ENCODE measurements at places on chromosomes 1 and 21. TPM values are rescaled to one million over a fixed set of nuclear protein-coding genes. Genes with fewer than 3 reads are reported as not detected.

DNA sequence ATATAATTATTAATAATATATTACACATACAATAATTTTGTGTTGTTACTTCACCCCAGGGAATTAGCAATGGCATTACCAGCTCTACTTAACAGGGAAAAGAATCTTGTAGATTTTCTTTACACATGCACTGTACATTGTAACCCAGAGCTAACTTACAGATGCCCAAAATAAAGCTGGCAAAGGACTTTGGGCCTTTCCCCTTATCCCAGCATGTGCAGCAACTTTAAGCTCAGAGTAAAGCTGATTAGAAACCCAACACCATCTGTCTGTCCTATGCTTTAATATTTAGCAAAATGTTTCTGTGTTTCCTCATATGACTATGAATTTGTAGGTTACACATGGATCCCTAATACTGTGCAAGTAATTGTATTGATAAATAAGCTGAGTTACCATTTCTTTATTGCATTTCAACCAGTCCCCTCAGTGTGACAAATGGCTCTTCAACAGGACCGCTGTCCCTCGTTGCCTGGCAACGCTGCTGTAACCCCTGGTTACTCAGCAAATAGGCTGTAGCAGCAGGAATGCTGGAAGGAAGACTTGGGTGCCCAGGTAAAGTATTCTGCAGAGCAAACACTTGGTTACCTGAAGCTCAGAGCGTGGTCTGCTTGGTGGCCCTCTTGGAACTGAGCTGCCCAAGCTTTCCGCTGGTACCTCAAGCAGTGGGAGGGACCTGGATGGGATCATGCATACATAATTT is at the start of gene USH2A:
TSS of gene USH2A (minus strand) at position 628 of the 700 bp plus-strand sequence. CDS start 1,112 bp downstream, outside the sequence.
- no peak for DNase-seq

DNA sequence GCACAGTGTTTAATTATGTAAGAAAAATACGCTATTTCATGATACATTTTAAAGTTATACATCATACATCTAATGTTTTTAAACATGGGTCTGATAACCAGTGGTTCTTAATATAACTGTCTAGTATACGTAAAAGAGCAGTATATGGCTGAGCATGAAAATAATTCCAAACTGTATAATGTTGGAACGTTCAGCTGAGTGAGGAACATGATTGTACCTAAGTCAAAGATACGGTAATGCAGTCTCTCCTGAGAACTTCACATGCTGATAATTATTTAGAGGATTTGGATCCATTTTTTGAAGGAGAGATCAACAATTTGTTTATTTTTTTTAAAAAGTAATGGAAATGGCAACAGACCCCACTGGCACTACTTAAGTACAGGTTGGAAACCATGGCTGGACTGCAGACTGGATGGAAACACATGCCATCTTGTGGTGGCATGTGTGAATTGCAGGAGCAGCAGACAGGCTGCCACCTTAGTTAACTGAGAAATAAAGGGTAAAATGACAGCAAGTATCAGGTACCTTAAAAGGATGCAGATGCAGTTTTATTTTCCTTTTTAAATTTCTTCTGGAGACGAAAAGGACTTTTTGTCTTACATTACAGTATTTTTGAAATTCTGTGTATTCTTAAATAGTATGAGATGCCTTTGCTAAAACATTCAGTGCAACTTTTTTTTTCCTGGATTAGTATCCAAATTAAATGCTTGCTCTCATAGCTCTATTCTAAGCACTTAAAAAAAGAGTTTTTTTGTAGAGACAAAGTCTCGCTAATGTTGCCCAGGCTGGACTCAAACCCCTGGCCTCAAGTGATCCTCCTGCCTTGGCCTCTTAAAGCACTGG is 73.8 kb downstream of the MTR start:
- peak; percentile 71 for DNase-seq

GRCh38 chr1:47434051-47434842 is 3.6 kb upstream of the FOXD2 start:
- DNase-seq, result peak; percentile 76

Gene C1orf94
- total RNA-seq, result not detected

GRCh38 chr1:42926879-42927242 is 31.8 kb downstream of the SLC2A1 start:
- DNase-seq, result no peak

GRCh38 chr1:161033751-161034150 is 5.0 kb downstream of the TSTD1 start:
- no peak for DNase-seq

- no peak for DNase-seq
Observed at GRCh38 chr21:14589855-14590563, 43.9 kb upstream of the SAMSN1 start.

- DNase-seq, result peak; percentile 70
Observed at GRCh38 chr1:150168960-150169601, 19.4 kb downstream of the PLEKHO1 start.

GRCh38 chr21:41361053-41361785 is 608 bp upstream of the MX2 start:
- no peak for DNase-seq

DNA sequence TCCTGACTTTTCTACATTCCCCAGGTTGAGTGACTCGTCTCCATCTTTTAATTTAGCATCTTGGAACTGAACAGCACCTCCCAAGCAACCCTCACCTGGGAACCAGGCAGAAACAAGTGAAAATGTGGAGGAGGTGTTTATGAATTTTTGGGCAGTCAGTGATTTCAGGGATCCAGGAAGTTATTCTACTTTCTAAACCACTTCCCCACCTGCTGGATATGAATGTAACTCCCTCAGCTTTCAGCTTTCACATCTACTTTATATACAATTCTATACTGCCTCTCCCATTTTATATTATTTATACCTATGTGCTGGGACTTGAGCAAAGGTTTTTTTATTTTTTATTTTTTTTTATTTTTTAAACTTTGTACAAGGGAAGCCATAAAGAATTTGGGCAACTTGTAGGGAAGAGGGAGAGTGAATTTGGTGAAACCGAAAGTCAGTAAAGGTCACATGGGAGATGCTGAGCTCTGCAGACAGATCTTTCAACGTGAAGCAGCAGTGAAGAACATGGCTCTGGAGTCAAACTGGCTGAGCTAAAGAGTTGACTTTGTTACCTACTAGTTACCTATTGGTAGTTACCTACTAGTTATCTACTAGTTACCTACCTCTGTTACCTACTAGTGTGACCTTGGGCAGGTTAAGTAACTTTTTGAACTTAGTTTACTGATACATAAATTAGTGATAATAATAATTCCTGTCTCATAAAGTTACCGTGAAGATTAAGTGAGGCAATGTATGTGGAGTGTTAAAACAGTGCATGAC is 45.5 kb downstream of the DDR2 start:
- DNase-seq, result no peak

DNA sequence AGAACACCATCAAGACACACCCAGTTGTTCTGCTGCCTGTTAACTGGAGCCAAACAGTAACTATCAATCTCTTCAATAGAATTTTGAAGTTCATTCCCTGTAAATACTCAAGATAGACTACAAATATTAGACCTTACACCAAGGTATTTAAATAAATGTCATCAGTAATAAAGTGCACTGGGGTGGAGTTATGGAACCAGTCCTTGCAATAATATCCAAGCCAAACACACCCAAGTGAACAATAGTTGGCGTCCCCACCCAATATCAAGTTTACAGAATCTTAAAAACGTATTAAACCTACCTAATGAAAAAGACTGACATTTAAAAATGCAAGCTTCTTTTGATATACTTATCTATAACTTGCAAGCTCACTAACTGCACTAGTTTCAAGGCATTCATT is 2.7 kb downstream of the SERBP1 start:
- no peak for DNase-seq

DNA sequence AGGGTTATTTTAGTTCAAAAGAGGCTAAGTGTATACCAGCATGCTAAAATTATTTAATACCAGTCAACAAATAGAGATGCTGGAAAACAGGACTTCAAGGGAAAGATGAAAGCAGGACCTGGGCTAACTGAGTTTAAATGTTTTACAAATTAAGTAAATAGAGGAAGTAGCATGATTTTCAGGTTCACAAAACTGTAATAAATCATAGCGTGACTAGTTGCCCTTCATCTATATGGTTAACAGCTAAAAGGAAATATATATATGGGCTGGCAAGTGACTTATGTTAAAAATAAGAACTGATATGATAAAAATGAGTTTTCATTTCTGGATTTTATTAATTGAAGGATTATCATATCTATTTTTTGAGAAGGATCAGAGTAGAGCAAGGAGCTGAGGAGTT is 25.6 kb downstream of the DPYD start:
- DNase-seq, result no peak

Gene FMO5
- 1.8 TPM for total RNA-seq

Gene OR2L13
- total RNA-seq, result not detected

Gene RXFP4
- total RNA-seq, result not detected

GRCh38 chr1:2469103-2469940 is 6.8 kb upstream of the PLCH2 start:
- DNase-seq, result no peak

- peak; percentile 79 for DNase-seq
Observed at GRCh38 chr1:42214447-42214871, 49.9 kb upstream of the GUCA2A start.

GRCh38 chr1:25232866-25233784 is 823 bp upstream of the SYF2 start:
- peak; percentile 90 for DNase-seq

GRCh38 chr1:53291574-53291973 is 36.3 kb downstream of the LRP8 start:
- no peak for DNase-seq

GRCh38 chr1:154988058-154988954 is 5.1 kb upstream of the LENEP start:
- no peak for DNase-seq

DNA sequence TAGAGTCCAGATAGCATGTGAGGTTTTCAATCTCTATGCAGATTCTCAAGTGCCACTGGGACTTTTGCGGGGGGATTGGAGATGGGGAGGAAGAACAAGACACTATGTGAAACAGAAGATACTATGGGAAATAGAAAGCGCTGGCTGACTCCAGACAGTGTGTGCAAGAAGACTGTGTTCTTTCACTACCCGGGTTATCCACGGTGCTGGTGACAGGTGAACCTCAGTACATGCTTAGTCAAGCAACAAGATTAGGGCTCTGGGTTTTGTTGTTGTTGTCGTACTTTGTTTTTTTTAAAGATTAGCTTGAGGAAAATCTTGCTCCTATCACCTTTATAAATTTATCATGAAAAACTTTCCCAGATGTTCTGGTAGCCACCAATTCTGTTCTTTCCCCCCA is 56.4 kb downstream of the SUSD4 start:
- DNase-seq, result no peak

GRCh38 chr1:205714190-205714905 is 34.0 kb upstream of the SLC45A3 start:
- DNase-seq, result peak; percentile 12

Gene UBXN10
- total RNA-seq, result not detected

GRCh38 chr21:31130821-31131220 is 92.5 kb upstream of the KRTAP19-8 start:
- DNase-seq, result no peak

- DNase-seq, result no peak
Observed at GRCh38 chr1:143699731-143700130, 272.1 kb downstream of the FAM72C start.

GRCh38 chr21:44013380-44014088 is 1.4 kb downstream of the TRAPPC10 start:
- peak; percentile 14 for DNase-seq

GRCh38 chr21:25772686-25773085 is 37.9 kb downstream of the GABPA start:
- no peak for DNase-seq

GRCh38 chr1:11598461-11598860 is 55.8 kb downstream of the FBXO2 start:
- DNase-seq, result peak; percentile 28

Gene FCRL5
- not detected for total RNA-seq

DNA sequence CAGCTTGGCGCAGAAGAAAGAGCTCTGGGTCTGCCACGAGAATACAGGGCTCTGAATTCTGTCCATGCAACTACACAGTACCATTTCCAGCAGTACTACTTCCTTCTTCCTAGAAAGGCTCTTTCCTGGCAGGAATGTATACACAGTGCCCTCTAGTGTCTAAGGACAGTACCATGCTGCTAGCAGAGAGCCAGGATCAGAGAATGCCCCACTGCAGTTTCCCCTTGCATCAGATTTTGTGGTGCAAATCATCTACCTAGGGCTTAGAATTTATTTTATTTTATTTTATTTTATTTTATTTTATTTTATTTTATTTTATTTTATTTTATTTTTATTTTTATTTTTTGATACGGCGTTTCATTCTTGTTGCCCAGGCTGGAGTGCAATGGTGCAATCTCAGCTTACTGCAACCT is 50.8 kb downstream of the PAX7 start:
- DNase-seq, result peak; percentile 16

Gene ATG4C
- total RNA-seq, result 25.3 TPM

DNA sequence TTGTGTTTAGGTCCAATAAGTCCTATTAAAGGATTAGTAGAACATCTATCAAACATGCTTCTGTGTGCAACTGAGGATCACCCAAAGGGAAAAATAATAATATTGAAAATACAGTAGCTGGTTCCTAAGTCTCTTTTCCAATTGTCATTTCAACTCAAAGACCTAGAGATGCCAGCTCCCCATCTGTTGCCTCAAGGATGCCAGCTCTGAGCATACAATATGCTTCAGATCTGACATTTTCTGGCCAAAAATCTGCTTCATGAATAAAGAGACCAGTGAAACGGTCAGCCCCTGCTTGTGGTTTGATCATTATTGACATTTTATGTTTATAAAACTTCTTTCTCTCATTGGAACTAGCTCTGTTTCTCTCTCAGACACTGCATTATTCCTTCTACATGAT is 72.9 kb downstream of the CCDC185 start:
- DNase-seq, result no peak

Gene PHF13
- total RNA-seq, result 14.7 TPM

GRCh38 chr1:234007684-234008083 is 103.2 kb downstream of the SLC35F3 start:
- DNase-seq, result no peak

DNA sequence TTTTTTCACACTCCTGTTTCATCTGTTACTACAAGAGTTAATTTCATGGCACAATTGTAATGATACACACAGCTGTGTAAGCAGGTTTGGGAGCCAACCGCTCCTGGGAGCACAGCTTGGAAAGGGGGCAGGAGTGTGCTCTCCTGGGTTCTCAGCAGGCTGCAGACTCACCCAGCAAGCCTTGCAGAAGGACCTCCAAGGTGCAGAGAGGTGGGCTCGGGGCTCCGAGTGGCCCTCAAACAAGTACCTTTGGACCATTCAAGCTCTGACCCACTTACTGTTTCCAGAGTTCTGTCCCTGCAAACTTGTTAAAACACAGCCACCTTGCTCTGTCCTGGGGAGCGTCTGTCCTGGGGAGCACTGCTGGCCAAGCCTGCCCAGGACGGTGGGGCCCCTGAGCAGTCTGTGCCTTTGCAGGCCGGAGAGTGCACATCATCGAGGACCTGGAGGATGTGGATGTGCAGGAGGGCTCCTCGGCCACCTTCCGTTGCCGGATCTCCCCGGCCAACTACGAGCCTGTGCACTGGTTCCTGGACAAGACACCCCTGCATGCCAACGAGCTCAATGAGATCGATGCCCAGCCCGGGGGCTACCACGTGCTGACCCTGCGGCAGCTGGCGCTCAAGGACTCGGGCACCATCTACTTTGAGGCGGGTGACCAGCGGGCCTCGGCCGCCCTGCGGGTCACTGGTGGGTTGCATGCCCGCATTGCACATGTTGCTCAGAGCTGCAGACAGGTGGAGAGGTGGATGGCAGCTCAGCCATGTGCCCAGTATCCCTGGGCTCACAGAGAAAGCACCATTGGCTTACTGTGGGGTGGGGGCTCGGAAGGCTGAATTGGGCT is 78.0 kb downstream of the OBSCN start:
- no peak for DNase-seq

Gene ARHGAP29
- 32.5 TPM for total RNA-seq

Gene PCP4L1
- not detected for total RNA-seq

GRCh38 chr1:243438815-243439214 is 183.0 kb downstream of the SDCCAG8 start:
- DNase-seq, result peak; percentile 58

All from fibroblast of the aortic adventitia (primary cell).